ENCODE measurements at places on chromosomes 6 and 20.

DNA sequence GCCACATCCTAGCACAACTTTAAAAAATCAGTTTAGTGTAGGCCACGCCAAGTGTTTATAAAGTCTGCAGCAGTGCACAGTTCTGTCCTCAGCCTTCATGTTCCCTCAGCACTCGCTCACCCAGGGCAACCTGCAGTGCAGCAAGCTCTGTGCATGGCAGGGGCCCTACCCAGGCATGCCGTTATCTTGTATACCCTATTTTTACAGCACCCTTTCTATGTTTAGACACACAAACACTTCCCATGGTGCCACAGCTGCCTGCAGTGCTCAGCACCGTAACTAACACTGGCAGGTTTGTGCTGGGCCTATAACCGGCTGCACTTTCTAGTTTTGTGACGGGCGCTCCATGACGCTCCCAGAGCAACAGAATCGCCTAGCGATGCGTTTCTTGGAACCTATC lies 43.8 kb downstream of the ZBTB46 start:
- DNase-seq: no peak

GRCh38 chr20:60837173-60837770 lies 414.8 kb upstream of the CDH4 start:
- DNase-seq: no peak

GRCh38 chr6:26520237-26520849 lies 17.8 kb upstream of the HMGN4 start:
- no peak for DNase-seq

GRCh38 chr20:23135449-23136420 lies 49.6 kb upstream of the CD93 start:
- DNase-seq: no peak

DNA sequence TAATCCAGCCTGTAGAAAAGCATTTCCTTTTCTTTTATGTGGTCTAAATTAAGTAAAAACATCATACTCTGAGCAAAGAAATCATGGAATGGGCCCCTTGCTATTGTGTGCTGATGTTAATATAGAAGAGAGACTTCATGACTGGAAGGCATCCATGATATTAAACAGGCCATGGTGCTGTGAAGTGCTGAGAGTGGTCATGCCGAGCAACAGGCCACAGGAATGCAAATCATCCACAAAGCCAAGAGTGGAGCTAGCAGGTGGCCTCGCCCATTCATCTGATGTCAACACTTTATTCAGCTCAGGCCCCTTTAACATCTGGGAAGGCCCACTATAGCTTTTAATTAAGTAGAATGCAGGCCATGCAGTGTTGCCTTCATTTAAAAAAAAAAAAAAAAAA lies 115.2 kb upstream of the HMGCLL1 start:
- DNase-seq: no peak

- no peak for DNase-seq
Measured at GRCh38 chr6:155152211-155153076, 111.4 kb upstream of the CLDN20 start.

DNA sequence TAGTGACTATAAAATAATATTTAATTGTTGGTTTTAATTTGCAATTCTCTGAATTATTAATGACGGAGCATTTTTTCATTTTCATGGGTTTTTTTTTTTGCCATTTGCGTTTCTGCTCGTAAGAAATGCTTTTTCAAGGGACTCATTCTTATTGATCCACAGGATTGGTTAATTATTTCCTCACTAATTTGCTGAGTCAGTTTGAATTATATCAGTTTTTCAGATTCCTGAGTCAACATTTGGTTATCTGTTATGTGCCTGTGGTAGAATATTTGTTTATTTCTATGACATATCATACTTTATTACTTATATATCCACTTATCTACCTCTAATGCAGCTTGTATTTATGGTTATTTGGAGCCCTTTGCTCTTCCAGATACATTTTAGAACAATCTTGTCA lies 257.0 kb upstream of the BTBD3 start:
- DNase-seq: no peak

DNA sequence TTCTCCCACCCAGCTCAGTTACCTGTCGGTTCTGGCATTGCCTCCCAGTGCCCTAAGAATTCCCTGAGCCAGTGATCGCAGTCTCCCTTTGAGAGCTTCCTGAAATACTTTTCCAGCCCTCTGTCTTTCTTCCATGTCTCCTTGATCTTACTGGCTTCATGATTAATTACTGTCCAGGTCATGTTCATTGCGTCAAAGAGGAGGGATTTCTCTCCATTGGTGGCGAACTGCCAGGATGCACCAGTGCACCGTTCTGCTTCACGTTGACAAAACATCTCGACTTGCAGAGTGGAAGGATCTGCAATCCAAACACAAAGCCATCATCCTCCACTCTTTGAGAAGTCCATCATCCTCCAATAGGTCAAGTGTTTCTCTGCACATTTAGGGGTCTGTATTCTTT lies 8.6 kb downstream of the RAET1E start:
- DNase-seq: no peak

GRCh38 chr6:90911642-90912041 lies 324.8 kb upstream of the MAP3K7 start:
- DNase-seq: no peak

DNA sequence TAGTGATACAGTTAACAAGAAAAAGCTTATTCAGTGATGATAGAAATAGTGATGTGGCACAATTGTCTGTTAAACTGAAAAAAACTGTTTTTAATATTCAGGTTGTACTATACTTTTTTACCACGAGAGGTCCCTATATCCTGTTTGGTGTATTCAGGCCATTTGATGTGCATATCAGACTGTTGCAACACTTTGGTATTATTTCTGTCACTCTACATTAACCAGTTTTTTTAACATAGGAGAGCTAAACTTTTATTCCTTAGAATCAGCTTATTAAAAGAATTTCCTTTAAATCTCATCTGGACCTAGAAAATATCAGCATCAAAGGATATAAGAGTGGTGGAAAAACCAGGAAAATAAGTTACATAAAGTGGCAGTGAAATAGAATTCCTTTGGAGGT lies 36.8 kb downstream of the TSPYL4 start:
- no peak for DNase-seq

- no peak for DNase-seq
Measured at GRCh38 chr6:152554851-152555250, 82.3 kb downstream of the SYNE1 start.

- DNase-seq: no peak
Measured at GRCh38 chr6:45663251-45664221, 285.8 kb upstream of the SUPT3H start.
